Osteoblast (primary cell): ENCODE measurements at places on chromosomes 1 and 21. TPM values are rescaled to one million over a fixed set of nuclear protein-coding genes. Genes with fewer than 3 reads are reported as not detected.

SIK1 gene
- 3.2 and 3.3 TPM in 2 replicates for total RNA-seq

DLGAP3 gene
- total RNA-seq = under 0.01 TPM in 1 of 2 replicates, not detected in the other

OR2AK2 gene
- not detected in 2 replicates for total RNA-seq

MOB3C gene
- total RNA-seq = 8.3 and 8.7 TPM in 2 replicates

HSF2BP gene
- 1.8 and 2.1 TPM in 2 replicates for total RNA-seq

MAP1LC3C gene
- under 0.01 and 0.29 TPM in 2 replicates for total RNA-seq

KRTAP15-1 gene
- not detected in 2 replicates for total RNA-seq

CRP gene
- total RNA-seq = not detected in 2 replicates

LCE2C gene
- total RNA-seq = not detected in 2 replicates

NBPF6 gene
- total RNA-seq = 0.36 TPM in 1 of 2 replicates, not detected in the other

LHX8 gene
- not detected in 2 replicates for total RNA-seq

JAM2 gene
- 0.88 and 1.1 TPM in 2 replicates for total RNA-seq

TEX38 gene
- 0.29 TPM in 1 of 2 replicates, not detected in the other for total RNA-seq

SPRR1B gene
- total RNA-seq = not detected in 2 replicates

CALML6 gene
- 0.29 and 0.36 TPM in 2 replicates for total RNA-seq

VANGL2 gene
- under 0.01 TPM in 1 of 2 replicates, not detected in the other for total RNA-seq

NPR1 gene
- under 0.01 TPM in 1 of 2 replicates, not detected in the other for total RNA-seq

GJA4 gene
- total RNA-seq = not detected in 2 replicates
